ENCODE measurements at places on chromosomes 12 and 14. TPM values are rescaled to one million over a fixed set of nuclear protein-coding genes. Genes with fewer than 3 reads are reported as not detected.

Gene FITM1
- 144 TPM for total RNA-seq

Gene TGM1
- total RNA-seq: 0.99 TPM

Gene OTUB2
- 1.1 TPM for total RNA-seq

Gene A2ML1
- total RNA-seq: not detected

Gene ZDHHC22
- 0.40 TPM for total RNA-seq

Gene TOMM20L
- not detected for total RNA-seq
